ENCODE measurements at places on chromosomes 3 and 15.

- DNase-seq = no peak
Measured at GRCh38 chr3:4358273-4358672, 55.1 kb downstream of the SETMAR start.

DNA sequence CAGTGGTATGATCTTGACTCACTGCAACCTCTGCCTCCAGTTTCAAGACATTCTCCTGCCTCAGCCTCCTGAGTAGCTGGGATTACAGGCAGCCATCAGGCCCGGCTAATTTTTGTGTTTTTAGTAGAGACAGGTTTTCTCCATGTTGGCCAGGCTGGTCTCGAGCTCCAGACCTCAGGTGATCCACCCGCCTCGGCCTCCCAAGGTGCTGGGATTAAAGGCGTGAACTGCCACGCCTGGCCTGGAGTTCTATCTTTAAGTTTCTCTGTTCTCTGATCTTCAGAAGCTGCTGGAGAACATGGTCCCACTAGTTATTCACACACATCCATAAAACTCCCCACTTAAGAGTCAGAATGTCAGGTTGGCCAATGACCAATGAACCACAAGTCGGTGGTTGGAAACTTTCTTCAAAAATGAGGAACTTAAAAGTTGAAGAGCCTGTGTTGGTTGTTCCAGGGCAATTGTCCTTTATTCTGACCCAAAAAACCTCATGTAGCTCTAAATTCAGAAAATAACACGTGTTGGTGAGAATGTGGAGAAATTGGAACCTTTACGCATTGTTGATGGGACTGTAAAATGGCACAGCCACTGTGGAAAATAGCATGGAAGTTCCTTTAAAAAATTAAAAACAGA is 55.9 kb upstream of the PIK3CB start:
- no peak for DNase-seq

DNA sequence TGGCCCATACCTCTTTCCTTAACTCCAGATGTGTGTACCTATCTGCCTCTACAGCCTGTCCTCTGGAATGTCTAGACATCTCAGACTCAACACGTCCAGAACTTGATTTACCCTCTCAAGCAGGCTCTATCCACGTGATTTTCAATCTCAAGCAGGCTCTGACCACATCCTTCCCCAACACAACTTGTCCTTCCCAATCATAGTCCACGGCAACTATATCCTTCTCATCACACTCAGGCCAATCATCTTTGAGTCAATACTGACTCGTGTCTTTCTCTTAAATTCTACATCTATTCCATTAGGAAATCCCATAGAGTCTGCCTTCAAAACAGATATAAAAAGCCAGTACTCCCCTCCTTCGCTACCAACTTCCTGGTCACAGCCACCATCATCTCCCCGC is 70.4 kb downstream of the FOXP1 start:
- DNase-seq = no peak

GRCh38 chr3:44363591-44363990 is 25.0 kb downstream of the TCAIM start:
- no peak for DNase-seq

DNA sequence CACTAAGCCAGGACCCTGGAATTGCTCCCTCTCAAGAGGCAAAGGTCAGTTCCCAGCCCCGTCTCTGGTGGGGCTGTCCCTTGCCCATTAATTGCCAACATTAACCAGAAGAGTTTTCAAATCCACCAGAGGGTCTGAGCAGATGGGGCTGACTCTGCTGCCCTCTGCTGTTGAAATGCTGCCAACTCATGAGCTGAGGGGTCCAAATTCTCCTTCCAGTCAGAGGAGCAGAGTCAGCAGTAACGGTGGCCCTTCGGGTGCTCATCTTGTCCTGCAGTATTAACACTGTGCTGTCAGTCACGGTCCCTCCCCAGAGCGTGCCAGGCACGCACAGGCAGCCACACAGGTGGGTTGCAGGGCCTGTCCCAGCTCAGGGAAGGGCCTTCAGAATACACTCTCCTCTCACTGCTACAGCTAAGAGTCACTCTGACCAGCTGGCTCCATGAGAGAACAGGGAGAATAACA is 10.7 kb upstream of the SPTBN5 start:
- no peak for DNase-seq

DNA sequence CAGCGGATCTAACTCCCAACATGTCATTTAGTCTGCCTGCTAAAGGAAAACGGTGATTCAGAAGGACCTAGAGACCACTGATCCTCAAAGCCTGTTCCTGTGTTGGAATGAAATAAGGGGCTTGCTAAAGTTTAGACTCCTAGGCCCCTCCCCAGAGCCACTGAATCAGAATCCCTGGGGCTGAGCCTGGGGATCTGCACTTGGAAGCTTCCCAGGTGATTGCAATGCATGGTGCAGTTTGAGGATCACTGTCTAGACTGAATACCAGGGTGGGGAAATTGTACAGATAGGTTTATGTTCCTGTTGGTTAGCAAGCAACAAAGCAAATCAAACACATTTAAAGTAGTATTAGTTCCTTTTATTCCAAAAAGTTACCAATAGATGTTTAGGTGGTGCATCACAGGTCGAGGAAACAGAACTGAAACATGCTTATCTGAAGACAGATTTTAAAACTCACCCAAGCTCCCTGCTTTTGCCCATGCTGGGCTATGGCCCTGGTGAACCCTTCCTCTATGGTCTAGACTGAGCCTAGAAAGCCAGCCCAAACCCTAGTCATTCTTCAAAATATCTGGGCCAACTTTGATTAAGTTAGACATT is 29.6 kb upstream of the SPTBN5 start:
- no peak for DNase-seq

Data from CMK (cell line).